PC-3 (cell line): ENCODE measurements at places on chromosomes 1 and 21. TPM values are rescaled to one million over a fixed set of nuclear protein-coding genes. Genes with fewer than 3 reads are reported as not detected.

The LY9 gene
- not detected in 2 replicates for total RNA-seq

The LHX8 gene
- not detected in 2 replicates for total RNA-seq

The FMO2 gene
- not detected in 2 replicates for total RNA-seq

The F3 gene
- 8.0 and 8.5 TPM in 2 replicates for total RNA-seq

The TAS1R1 gene
- total RNA-seq = not detected in 2 replicates

The C1orf87 gene
- total RNA-seq = not detected in 2 replicates

The DNAJC6 gene
- total RNA-seq = 3.0 and 7.3 TPM in 2 replicates

The NPHS2 gene
- total RNA-seq = not detected in 2 replicates

The OR10Z1 gene
- not detected in 2 replicates for total RNA-seq

The AMY2A gene
- total RNA-seq = not detected in 2 replicates

The OR2L8 gene
- not detected in 2 replicates for total RNA-seq

The CD5L gene
- total RNA-seq = not detected in 2 replicates

The UBE2U gene
- not detected in 2 replicates for total RNA-seq

The TTC24 gene
- not detected in 2 replicates for total RNA-seq

The PHGDH gene
- 134 and 155 TPM in 2 replicates for total RNA-seq

The CTH gene
- 8.5 and 13.2 TPM in 2 replicates for total RNA-seq

The TENT5C gene
- total RNA-seq = 2.2 and 2.4 TPM in 2 replicates

The BPNT1 gene
- 40.7 and 49.7 TPM in 2 replicates for total RNA-seq

The SLC1A7 gene
- total RNA-seq = 0.23 and 0.26 TPM in 2 replicates

The OR2L5 gene
- total RNA-seq = 0.07 and 0.35 TPM in 2 replicates

The REG4 gene
- 0.40 and 0.87 TPM in 2 replicates for total RNA-seq

The C1QTNF12 gene
- total RNA-seq = 2.8 and 3.9 TPM in 2 replicates

The CYP4A11 gene
- total RNA-seq = not detected in 2 replicates

The HCN3 gene
- total RNA-seq = 1.8 and 1.9 TPM in 2 replicates

The CAPZA1 gene
- total RNA-seq = 177 and 273 TPM in 2 replicates

The PADI4 gene
- 0.04 and 0.92 TPM in 2 replicates for total RNA-seq
